SK-N-SH (cell line): ENCODE measurements at places on chromosomes 2 and 18.

- DNase-seq, result no peak
Measured at GRCh38 chr2:111202266-111203040, 81.7 kb downstream of the BCL2L11 start.

DNA sequence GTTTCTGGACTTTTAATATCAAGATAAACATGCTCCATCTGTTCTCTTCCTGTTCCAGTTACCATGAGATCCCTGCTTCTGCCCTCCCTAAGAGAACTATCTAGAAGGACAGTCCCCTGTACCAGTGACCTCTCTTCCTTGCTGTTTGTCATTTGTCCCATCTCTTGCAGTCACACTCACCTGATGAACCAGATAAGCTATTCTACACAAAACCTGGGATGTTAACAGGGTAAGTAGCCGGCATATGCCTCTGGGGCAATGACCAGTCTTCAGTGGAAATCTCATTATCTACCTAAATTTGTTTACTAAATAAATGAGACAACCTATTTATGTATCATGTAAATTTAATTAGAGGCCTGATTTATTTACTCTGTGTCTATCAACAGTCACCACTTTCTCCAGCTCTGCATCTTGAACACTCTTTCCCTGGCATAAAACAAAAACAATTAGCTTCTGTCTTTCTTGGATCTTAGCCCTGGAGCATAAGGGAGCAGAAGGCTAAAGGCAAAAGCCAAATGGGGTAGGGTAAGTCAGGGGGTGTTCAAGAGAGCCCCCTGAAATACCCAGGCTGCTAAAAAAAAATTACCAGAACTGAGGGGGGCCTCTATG lies 337.7 kb downstream of the ALK start:
- peak; percentile 54 for DNase-seq

DNA sequence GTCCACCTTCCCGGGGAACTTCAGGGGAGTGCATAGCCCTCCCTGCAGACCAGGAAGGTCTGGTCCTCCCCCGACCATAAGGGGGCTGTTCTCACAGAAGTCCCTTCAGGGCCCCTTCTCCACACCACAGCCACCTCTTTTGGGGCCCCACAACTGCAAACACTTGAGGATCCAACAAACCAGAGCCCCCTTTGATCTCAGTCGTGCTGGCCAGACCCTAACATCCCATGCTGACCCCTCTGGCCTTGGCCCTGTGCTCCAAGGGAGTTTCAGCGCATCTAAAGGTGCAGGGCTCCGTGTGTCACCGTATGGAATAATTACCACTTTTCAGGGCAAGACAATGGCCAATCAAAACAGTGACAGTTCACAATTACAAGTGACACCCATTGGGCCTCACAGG lies 57.7 kb downstream of the ADNP2 start:
- DNase-seq, result no peak

DNA sequence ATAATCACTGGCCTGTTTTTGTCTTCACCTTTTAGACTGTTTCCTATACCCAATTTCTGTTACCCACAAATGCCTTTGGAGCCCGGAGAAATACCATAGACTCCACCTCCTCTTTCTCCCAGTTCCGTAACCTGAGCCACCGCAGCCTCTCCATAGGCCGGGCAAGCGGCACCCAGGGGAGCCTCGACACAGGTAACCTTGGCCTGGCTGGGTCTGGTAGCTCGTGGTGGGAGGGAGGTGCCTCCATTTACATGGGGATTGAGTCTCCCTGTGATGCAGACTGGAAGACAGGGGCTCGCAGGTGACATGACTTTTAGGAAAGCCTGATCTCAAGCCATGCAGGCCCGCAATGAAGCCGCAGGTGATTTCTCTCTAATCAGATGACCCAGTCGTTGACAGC lies 100.6 kb downstream of the CABLES1 start:
- no peak for DNase-seq
